ENCODE measurements at places on chromosomes 13 and 19.

- DNase-seq: no peak
Observed at GRCh38 chr13:65836066-65836465, 1394.1 kb downstream of the PCDH9 start.

GRCh38 chr19:4062419-4063368 lies 4.0 kb downstream of the ZBTB7A start:
- DNase-seq: no peak

GRCh38 chr19:55552620-55553019 lies 7.3 kb upstream of the SBK3 start:
- DNase-seq: no peak

DNA sequence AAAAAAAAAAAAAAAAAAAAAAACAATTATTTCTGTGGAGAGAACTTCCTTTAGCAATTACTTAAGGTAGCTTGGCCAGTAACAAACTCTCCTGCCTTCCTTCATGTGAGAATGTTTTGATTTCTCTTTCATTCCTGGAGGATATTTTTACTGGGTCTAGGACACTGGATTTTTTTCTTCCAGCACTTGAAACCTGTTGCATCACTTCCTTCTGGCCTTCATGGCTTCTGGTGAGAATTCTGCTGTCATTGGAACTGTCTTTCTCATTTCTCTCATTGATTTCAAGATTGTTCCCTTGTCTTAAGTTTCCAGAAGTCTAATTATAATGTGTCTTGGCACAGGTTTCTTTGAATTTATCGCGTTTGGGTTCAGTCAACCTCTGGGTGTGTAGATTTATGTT lies 19.3 kb upstream of the RAB20 start:
- DNase-seq: no peak

- DNase-seq: no peak
Observed at GRCh38 chr19:17766543-17767131, 15.4 kb downstream of the FCHO1 start.

DNA sequence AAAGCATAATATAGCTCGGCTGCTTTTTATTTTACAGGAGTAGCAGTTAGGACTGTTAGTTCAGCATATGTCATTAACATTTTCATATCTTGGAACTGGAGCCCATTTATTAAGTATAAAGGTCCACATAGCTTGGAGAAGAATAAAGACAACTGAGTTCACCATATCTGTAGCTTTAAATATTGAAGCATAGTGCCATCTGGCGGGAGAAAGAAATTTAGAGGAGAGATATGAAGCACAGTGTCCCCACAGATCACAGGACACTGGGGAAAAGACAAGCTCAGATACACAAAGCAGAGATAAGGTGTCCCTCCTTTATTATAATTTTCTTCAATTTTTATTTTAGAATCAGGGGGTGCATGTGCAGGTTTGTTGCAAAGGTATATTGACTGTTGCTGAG lies 104.7 kb upstream of the FREM2 start:
- DNase-seq: no peak

DNA sequence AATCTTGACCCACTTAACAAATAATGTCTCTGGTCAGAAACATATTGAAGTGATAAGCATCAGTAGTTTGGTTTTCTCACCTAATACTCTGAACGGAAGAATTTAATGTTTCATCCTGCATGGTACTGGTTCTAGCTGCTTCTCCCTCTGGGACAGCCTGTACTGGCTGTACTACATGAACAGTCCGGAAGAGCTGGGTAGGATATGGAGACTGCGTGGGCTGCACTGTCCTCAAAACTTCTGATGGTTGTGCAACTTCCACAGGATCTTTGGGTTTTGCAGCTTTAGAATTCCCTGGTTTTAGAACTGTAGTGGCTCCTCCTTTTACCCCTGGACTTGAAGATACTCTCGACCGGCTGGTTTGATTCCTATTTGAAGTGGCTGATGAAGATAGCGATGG lies 78.3 kb downstream of the ELF1 start:
- no peak for DNase-seq

DNA sequence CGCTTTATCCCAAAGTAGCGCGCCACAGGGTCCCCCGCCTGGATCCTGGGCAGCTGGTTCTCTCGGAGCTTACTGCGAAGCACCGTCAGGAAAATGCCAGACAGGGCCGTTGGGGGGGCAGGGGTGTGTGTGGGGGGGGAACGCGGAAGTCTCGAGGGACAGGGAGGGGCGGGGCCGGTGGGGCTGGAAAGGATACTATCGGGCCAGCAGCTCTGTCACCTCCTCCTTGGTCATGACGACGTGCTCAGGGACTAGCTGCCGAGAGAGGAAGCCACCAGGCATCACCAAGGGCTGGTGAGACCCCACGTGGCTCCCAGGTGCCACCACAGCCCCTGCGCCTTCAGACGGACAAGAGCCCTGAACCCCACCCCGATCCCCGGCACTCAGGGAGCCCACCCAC lies 5.3 kb downstream of the POLR2E start:
- no peak for DNase-seq

DNA sequence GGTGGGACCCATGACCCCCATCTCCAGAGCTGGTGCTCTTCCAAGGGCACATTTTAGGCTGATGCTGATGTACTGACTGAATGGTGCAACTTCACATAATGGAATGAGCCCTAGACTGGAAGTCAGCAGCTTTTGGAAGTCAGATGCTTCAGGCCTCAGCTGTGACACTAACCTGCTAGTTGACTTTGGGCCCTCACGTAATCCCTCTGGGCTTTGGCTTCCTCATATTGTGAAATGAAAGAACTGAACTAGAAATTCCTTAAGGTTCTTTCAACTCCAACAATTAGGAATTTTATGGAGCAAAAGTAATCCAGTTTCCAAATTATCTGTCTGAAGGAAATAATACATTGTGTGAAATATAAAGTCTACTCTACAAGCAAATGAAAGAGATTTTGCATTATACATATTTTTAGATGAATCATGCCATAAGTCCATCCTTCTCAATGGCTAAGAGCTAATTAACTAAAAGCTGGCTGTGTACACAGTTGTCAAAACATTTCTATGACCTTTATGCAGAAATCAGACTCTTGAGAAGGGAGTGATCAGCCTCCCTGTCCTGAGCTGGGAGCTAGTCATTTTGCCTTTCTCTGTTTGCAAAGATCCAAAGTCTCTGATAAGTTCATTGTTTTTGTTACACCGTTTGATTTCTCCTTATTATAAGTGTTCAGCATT lies 204.2 kb downstream of the DCLK1 start:
- no peak for DNase-seq

- DNase-seq: no peak
Observed at GRCh38 chr13:50910485-50910805, 854 bp downstream of the RNASEH2B start.

- no peak for DNase-seq
Observed at GRCh38 chr13:74134777-74135325, 647 bp upstream of the KLF12 start.

DNA sequence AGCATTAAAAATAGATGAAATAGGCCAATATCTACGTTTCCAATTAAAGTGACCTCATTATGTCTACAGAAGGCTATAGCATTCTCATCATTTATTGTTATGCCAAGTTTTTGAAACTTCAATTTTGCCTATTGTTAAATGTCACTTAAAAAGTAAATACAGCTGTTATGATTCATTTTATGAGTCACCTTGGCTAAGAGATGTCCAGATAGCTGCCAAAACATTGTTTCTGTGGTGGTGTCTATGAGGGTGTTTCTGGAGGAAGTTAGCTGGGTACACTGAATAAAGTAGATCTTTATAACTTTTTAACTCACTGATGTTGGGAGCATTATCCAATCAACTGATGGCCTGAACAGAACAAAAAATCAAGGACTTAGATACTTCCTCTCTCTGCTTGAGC lies 1209.7 kb upstream of the PCDH9 start:
- no peak for DNase-seq

- no peak for DNase-seq
Observed at GRCh38 chr13:93951108-93951507, 528.4 kb downstream of the DCT start.

DNA sequence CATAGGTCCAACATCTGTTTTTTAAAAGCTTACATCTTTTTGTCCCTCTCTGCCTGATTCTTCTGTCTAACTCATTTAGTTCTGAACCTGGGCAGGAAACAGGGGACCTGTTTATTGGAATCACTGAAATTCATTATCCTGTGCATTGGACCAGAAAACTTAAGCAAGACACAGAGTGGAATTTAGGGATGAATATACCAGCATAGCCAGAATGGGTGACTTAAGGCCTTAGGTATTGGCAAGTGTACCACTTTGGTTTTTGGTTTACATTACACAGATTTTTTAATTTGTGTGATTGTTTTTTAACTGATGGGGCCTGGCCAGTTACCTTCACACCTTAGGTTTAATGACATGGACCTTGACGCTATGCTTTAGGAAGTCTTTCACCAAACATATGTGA lies 232.5 kb downstream of the GPC5 start:
- DNase-seq: no peak

GRCh38 chr13:33004511-33004910 lies 11.7 kb upstream of the KL start:
- DNase-seq: no peak

- no peak for DNase-seq
Observed at GRCh38 chr13:59684105-59684504, 479.6 kb downstream of the DIAPH3 start.

GRCh38 chr19:1495799-1496713 lies 5.1 kb downstream of the REEP6 start:
- no peak for DNase-seq

DNA sequence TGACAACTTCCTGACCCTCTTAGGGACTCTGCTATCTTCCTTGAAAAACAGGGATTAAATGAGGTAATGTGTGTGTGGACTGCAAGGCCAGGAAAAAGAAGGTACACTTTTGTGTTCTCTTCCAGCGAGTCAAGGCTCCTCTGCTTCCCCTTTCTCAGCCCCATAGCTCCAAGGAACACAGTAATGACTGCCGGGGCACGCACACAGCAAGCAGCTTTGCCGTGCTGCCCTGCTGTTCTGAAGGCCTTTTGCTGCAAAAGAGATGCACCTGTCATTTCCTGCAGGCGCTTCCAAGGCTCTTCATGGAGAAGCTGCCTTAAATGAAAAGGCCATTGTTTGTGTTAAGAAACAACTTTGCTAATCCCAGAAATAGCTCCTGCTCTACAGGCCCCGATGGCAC lies 84.6 kb downstream of the CYSLTR2 start:
- peak; percentile 9 for DNase-seq

- DNase-seq: no peak
Observed at GRCh38 chr13:21625366-21625765, 21.4 kb upstream of the MICU2 start.

GRCh38 chr19:18839465-18840287 lies 7.9 kb downstream of the UPF1 start:
- DNase-seq: no peak

DNA sequence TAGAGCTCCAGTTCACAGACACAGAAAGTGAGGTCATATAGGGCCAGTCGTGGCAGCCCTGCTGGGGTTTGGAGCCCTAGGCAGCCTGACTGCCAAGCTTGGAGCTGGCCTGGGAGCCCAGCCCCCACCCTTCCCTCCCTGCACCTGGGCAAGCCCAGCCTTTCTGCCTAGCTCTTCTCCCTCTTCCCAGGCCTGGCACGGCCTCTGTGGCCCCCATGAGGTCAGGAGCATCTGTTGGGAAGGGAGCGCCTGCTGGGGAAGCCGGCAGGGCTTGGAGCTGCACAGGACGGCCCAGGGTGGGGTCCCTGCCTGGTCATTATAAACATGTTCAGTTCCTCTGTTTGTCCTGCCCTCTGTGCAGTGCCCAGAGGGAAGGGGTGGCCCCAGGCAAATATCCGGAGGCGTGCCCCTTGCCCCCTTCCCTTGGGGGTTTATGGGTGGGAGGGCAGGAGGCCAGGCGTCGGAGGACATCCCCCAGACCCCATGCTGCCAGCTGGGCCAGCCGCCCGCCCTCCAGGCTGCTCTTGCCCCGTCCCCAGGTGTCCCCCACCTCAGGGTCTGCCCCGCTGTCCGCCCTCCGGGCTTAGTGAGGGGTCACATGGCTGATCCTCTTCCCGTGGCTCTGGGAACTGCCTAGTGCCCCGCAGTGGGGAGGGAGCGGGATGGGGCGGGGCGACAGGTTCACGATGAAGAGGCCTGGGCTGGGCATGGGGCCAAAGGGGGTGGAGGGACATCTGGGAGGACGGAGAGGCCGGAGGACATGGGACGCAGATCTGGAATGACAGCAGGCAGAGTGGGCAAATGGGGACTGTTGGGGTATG lies 30.0 kb upstream of the NCCRP1 start:
- DNase-seq: no peak

DNA sequence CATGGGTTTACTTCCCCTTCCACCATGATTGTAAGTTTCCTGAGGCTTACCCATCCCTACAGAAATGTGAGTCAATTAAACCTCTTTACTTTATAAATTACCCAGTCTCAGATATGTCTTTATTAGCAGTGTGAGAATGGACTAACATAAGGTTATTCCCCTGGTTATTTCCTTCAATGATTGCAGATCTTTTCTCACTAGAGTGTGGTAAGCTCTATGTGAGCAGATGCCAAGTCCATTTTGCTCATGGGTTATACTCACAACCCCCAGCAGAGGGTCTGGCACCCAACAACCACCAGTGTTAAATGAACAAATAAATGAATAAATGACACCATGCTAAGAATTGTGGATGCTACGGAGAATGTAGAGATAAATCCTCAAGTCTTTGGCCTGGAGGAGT lies 472.8 kb downstream of the LIG4 start:
- no peak for DNase-seq

DNA sequence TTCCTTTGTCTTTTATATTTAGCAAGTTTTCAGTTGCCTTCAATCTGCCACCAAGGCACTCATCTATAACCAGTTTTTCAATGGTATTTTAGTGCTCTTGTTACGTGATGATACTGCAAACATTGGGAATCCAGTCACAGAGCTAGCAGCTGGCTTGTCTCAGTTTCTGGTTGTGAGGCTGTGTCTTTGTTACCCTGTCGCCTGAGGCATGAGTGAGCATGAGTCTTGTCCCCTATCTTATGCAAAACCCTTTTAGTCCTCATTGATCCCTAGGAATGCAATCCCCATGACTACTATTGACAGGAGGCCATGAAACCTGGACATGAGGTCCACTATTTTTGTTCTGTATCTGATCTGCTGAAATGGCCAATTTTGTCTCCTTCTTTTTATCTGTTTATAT lies 391.0 kb downstream of the LMO7 start:
- no peak for DNase-seq

DNA sequence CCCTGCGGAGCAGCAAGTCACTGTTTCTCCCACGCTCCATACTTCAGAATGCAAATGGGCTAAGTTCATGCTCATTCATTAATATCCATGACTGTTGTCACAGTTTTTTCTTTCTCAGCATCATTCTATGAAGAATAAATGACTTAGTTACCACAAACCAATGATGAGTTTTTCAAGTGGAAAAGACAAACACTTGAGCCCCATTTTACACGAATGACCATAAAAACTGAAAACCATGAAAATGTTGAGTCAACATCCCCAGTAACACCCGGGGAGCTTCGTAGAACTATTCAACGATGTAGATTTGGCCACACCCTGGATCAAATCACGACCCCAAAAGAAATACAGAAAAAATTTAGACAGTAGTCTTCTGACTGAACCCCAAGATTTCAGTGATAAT lies 99.8 kb upstream of the GJB6 start:
- no peak for DNase-seq

- DNase-seq: no peak
Observed at GRCh38 chr19:18745931-18746330, 45.2 kb downstream of the COMP start.

Measured in cerebellar nuclear complex (tissue), 1 donor.